T-helper 9 cell (primary cell): ENCODE measurements at places on chromosomes 3 and 15.
A peak's percentile ranks its signal among the peaks of the same experiment; 100 is the strongest.

- DNase-seq = no peak
These were observed 17.6 kb downstream of the ZDHHC3 start for GRCh38 chr3:44958386-44958785.

DNA sequence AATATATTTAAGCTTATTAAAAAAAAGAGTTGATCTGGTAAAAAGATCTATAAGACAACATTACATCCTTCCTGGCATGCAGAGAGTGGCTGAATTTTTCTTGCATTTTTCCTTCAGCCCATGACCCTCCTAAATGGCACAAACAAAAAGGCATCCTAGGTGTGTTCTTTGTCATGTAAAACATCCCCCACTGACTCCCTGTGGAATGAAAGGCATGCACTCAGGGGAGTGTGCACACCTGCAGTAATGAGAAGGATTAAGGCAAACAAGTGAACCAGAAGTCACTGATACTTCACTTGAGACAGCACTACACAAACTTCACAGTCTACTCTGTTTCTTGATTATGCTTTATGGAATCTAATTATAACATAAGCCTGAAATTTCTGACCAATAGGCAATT lies 195.0 kb downstream of the RBMS3 start:
- no peak for DNase-seq

GRCh38 chr3:13517253-13517977 lies 31.5 kb upstream of the FBLN2 start:
- no peak for DNase-seq

DNA sequence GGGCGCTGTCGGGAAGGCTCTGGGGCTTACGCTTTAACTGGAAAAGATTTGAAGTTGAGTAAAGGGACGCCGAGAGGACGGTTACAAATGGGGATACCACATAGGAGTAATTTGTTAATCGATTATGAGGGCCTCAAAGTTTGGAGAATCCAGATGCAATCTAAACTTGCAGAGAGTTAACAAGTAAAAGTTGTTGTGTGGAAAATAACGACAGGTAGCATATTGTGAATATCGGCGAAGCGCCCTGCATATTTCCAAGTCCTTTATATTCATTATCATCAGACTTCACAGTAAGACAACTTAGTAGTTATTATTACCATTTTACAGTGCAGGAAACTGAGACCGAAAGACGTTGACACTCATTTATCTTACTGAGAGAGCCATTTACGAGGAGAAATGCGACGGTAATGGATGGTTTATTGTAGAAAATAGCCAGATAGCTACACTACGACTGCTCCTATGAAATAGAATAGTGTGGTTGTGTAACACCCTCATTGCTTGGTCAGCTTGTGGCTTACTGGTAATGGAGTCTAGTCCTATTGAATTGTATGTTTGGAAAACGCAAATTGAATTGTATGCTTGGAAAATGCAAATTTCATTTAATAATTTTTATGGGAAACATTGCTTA lies 700 bp downstream of the MKRN2 start:
- no peak for DNase-seq

- DNase-seq = no peak
These were observed 10.1 kb downstream of the ARL14 start for GRCh38 chr3:160686955-160687535.

GRCh38 chr3:185797108-185797881 lies 27.5 kb downstream of the IGF2BP2 start:
- DNase-seq = no peak

- no peak for DNase-seq
These were observed 552.5 kb upstream of the ROBO2 start for GRCh38 chr3:76487446-76487845.

GRCh38 chr3:146532406-146532805 lies 12.0 kb downstream of the PLSCR1 start:
- no peak for DNase-seq

DNA sequence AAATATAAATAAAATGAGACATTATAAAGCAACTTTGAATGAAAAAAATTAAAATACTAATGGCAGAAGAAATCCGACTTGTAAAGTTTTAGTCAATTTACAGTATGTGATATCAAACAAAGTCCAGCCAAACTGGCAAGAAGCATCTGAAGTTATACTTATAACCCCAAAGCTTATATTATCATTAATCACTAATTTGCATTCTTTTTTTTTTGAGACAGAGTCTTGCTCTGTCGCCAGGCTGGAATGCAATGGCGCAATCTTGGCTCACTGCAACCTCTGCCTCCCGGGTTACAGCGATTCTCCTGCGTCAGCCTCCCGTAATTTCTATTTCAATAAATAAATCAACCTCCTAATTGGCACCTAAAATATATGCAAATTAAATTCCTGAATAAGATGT lies 80.1 kb downstream of the AQR start:
- no peak for DNase-seq

DNA sequence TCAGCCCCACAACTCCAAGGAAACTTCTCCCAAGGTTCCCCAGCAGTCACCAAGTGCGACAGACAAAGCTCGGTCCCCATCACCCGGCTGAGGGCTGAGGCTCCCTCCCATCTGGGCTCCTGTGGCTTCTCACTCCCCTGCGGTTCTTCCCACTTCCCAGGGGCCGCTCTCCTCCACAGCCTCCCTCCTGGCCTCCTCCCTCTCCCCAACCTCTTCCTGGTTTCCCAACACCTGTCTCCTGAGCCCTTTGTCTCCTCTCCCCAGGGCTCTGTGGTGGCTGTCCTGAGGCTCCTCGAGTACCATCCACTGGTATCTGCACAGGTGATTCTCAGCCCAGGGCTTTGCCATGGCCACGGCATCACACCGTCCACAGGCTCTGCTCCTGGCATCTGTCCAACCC lies 113.2 kb upstream of the NSMCE3 start:
- DNase-seq = no peak

- no peak for DNase-seq
These were observed 8.9 kb upstream of the SGO1 start for GRCh38 chr3:20194793-20195460.

DNA sequence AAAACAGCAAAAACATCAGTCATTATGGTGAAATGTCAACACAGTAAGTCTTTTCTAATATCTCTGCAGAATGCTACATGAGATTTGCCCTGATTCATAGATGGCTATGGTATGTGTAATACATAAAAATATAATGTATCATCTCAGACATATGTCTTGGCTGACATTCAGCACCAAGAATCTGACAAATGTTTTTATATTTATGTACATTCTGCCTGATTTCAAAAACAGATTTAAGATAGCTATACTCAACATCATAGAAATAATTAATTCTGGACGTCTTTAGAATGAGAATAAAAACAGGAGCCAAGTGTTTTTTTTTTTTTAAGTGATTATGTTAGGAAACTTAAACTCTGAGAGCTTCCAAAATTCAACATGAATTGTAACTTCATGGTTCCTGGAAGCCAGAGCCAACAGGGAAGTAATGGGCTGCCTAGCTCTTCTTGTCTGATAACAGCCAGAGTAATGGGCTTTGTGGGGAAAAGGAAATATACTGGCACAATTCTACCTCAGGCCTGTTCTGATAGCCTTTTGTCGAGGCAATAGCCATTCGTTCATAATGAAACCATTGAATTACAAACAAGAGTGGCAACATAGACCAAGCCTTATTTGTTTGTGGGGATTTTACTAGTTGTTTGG lies 184.4 kb downstream of the VGLL4 start:
- DNase-seq = no peak

DNA sequence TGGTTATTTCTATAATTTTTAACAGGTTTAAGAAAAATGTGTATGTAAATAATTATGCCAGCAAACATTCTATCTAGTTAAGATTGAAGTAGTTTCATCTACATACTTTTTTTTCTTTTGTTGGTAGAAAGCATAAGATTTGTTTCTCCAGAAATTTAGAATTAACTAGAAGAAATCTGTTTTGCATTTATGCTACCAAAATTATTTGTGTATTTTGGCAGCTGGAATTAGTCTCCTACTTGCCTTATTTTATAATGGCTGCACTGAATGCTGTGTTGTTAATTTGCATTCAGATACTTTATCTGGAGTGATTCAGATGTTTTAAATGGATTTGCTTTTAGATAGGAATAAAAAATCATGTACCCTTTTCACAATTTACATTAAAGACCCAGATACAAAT lies 100.2 kb upstream of the NAALADL2 start:
- DNase-seq = no peak

- no peak for DNase-seq
These were observed 60.7 kb upstream of the CTNNB1 start for GRCh38 chr3:41138601-41139000.

DNA sequence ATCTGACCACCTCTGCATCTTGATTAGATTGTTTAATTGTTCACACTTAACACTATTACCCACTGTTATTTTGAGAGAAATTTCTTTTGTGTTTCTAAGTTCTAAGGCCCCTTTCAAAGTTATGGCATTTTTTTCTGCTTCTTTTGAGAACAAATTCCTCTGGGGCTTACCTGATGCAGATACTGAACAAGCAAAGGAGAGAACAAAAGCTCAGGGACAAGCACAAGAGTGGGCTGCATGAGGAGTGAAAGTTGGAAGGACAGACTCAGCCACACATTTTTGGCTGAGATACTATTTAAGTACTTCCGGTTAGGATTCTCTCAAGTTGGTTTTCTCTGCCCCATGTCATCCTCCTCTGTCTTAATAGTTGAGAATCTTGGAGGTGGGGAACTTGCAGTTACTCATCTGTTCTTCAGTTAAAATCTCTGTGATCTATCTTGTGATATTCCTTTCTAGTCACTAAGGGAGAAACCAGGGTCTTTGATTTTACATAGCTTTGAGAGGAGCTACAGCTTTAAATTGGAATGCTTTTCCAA lies 54.7 kb downstream of the CMTM6 start:
- DNase-seq = no peak

- DNase-seq = peak; percentile 93
These were observed at the start of gene MTFMT for GRCh38 chr15:65028921-65029735. Gene MTFMT, minus strand, starts transcription at chr15:65029639. Its CDS starts 26 bp downstream, at chr15:65029613.

DNA sequence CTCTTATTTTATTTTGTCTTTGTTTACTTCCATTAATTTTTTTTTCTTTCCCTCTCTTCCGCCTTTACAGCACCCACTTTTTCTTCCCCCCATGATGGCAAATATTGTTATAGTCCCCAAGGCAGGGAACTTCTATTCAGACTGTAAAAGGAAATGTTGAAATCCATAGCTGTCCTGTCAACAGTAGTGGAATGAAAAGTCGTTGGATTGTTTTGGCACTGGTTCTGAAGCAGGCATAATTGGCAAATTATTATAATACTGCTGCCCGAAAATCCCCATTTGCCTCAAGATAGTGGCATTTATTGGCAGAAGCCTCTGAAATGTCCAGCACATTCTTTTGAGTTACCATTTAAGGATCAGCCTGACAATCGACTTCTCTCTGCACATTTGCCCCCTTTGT lies 150.6 kb downstream of the TPRG1 start:
- DNase-seq = no peak

GRCh38 chr3:110504901-110505300 lies 566.7 kb upstream of the NECTIN3 start:
- DNase-seq = no peak

- no peak for DNase-seq
These were observed 427.5 kb downstream of the VGLL3 start for GRCh38 chr3:86563400-86563970.

GRCh38 chr3:181568248-181568647 lies 143.5 kb upstream of the SOX2 start:
- no peak for DNase-seq

DNA sequence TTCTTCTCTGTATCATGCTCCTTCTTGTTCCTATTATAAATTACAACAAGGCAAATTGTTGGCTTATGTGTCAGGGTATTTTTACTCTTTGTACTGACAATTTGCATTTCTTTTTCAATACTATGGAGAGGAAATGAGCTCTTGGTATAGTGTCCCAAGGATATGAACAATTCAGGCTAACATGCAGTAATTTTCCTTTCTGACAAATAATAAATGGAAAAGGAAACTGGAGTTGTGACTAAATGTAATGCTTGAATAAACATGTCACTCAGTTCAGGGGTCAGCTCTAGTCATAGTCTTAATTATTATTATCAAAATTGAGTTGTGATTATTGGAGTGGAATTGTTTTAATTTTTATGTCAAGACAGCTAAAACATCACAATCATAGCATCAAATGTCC lies 256.0 kb upstream of the ZPLD1 start:
- DNase-seq = no peak

DNA sequence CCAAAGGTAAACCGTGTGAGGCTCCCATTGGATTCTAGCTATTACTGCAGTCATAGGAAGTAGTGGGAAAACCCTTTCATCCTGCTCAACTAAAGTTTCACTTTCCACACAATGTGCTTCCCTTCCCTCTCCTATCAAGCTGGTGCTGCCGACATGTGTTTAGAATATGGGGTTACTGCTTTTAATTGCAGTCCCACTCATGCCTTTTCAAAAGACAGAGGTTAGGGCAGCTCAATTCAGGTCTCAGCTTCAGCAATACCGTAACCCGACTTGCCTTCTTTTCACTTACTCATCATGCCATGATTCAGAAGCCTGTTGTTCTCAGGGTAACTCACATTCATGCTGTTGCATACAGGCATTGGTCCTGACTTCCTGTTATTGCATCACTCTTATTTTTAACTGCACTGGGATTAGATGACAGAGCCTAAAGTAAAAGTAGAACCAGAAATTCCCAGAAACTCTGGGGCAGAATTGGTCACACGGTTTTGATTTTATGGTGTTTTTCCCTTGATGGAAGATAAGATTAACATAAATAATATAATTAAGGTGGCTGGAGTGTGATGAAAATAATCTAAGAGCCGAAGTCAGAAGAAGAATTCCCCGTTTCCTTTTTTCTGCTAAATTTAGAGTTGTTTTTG lies 45.7 kb downstream of the C2CD4B start:
- no peak for DNase-seq

DNA sequence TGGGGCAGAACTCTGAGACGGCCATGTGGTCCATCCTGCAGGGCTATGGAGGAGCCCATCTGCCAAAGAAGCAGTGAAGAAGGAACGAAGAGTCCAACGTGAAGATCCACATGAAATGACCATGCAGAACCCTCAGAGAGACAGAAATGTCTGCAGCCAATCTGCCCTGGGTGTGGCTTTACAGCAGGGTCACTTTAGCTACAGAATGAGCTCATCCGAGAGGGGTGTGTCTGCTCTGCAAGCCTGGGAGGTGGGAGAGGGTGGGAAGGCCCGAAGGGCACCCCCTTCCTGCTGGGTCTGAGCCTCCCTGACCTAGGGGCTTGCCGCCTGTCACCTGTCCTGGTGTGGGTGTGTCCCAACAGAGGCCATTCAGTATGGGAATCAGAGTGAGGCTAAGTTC lies 176.3 kb downstream of the ATP10A start:
- no peak for DNase-seq

- no peak for DNase-seq
These were observed 77.8 kb upstream of the LPP start for GRCh38 chr3:188076176-188076575.

GRCh38 chr15:72184165-72184811 lies 13.3 kb downstream of the GRAMD2A start:
- no peak for DNase-seq

GRCh38 chr3:144746631-144747030 lies 775.0 kb downstream of the DIPK2A start:
- DNase-seq = no peak
